CD4-positive, alpha-beta T cell treated with Interleukin-17A for 1 hour (primary cell): ENCODE measurements at places on chromosomes 1 and 21.

DNA sequence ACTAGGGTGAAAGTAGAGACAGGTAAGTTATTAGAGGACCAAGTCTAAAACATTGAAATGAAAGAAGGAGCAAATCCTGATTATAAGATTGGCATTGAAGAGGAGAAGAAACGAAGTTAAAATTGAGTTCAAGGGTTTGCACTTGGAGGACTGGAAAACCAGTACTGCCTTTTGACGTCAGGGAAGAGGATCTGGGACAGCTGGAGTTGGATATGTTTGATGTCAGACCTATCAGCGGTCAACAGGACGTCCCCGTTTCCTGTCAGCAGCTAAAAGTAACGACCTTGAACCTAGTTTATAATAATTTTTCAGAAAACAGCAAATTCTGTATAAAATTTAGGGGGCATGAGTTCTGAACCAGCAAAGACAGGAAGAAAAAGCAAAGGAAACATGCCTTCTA is 1.2 kb upstream of the NID1 start:
- DNase-seq, result no peak

GRCh38 chr21:32143241-32143939 is 135.5 kb downstream of the MIS18A start:
- no peak for DNase-seq

- DNase-seq, result no peak
These were observed 30.2 kb downstream of the USP1 start for GRCh38 chr1:62467092-62467491.

GRCh38 chr1:173997791-173998190 is 24.4 kb downstream of the RC3H1 start:
- no peak for DNase-seq
